ENCODE measurements at places on chromosomes 7 and 10.

- no peak for DNase-seq
Measured at GRCh38 chr7:4245866-4246470, 436.1 kb upstream of the FOXK1 start.

DNA sequence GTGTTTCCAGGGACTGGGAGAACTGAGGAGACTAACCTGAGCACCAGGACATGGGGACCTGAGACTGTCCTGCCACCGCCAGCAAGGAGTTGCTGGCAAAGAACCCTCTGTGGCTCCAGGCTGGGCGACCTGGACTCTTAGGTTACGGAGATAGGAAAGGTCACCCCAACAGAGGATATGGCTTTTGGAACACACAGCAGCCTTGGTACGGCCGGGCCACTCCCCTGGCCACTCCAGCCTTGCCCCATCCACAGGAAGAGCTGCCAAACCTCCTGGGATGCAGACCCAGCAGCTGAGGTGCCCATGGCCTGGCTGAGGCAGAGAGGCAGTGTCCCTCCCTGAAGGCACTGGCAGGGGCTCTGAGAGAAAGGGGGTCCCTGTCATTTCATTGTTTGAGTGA is 137.8 kb downstream of the OAT start:
- DNase-seq, result no peak

- DNase-seq, result no peak
Measured at GRCh38 chr10:99435986-99436638, 5.7 kb upstream of the GOT1 start.

DNA sequence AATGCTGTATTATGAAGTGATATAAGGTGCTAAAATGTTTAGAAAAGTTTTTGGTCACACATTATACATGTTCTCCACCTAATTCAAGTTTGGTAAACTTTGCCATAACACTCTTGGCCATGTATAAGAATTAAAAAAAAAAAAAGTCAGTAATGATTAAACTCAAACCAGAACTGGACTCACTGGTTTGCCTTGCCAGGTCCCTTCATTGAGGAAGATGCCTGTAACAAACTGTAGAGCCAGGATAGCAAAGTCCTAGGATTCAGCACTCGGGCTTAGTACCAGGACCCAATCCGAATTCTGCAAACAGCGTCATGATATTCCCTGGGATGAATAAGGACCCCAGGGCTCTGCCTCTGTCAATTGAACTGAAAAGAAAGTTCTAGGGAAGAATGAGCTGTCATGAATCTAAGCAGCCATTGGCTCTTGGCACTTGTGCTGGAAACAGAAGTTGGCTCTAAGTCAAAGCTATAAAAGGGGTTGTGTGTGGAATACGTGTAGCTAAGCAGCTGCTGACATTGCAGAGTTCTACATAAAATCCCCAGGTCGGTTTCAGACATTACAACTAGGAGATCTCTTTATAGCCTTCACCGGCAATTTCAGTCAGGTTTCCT is 216.9 kb downstream of the C7orf25 start:
- no peak for DNase-seq

GRCh38 chr7:23532490-23533237 is 883 bp upstream of the TRA2A start:
- DNase-seq, result no peak

- DNase-seq, result no peak
Measured at GRCh38 chr10:103086261-103086660, 106.8 kb downstream of the NT5C2 start.

- DNase-seq, result no peak
Measured at GRCh38 chr7:148670807-148671206, 27.9 kb upstream of the CUL1 start.

- no peak for DNase-seq
Measured at GRCh38 chr10:106395041-106395749, 769.3 kb downstream of the SORCS1 start.

DNA sequence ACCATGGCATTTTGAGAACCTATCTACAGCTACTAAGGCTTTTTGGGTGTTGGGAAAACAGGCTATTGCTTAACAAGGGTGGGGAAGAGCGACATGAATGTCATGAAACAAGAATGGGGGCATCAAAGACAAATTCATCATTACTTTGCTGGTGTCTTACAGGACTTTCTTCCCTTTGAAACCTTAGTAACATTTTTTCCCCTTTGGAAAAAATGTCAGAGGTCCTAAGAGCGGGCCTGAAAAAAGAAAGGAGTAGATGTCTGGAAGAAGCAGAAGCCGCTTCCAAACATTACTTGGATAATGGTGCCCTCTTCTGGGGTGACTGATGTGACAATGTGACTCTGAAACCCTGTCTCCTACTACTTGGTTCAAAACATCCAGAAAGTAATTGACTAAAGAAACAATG is 3.8 kb upstream of the DDX50 start:
- peak; percentile 21 for DNase-seq

- no peak for DNase-seq
Measured at GRCh38 chr10:128070161-128070560, 56.1 kb downstream of the MKI67 start.

DNA sequence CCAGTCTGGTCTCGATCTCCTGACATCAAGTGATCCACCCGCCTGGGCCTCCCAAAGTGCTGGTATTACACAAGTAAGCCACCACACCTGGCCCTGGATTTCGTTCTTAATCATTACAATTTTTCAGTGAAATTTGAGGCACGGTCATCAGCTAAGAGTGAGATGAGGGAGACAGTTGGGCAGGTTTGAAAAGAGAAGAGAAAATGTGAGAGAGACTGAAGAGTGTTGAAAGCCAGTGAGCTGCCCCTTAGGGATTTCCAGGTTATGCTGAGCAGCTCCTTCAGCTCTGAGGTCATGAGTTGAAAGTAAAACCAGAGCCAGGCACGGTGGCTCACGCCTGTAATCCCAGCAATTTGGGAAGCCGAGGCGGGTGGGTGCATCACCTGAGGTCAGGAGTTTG is 5.9 kb upstream of the UPF2 start:
- no peak for DNase-seq

- no peak for DNase-seq
Measured at GRCh38 chr7:130942211-130942964, 208.4 kb upstream of the KLF14 start.

DNA sequence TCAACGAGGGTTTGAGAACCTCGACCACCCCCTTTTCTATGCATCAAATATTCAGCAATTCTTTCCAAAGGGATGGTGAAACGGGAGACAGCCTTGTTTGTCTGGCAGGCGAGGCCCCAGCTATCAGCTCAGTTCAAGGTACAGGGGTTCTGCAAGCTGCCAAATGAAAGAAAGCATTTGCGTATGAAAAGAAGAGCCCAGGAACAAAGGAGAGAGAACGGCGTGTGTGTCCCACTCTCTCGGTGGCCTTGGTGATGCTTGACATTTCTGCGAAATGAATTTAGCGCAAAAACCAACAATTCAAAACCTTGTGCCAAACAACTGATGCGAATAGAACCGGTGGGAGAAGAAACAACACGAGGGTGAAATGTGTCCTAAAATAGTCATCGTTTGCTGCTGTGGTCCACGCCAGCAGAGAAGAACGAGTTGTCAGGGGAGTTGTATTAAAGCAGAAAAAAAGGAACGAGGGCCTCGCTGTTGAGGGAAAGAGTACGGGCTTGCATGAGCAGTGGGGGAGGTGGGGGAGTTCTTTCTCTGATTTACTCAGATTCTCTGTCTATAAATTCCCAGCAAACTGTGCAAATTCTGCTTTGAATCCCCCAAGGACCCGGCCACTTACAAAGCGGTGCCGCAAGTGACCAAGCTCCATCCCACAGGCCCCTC is 97.7 kb downstream of the TMEM130 start:
- no peak for DNase-seq

GRCh38 chr7:147304376-147304775 is 1187.8 kb downstream of the CNTNAP2 start:
- DNase-seq, result no peak

DNA sequence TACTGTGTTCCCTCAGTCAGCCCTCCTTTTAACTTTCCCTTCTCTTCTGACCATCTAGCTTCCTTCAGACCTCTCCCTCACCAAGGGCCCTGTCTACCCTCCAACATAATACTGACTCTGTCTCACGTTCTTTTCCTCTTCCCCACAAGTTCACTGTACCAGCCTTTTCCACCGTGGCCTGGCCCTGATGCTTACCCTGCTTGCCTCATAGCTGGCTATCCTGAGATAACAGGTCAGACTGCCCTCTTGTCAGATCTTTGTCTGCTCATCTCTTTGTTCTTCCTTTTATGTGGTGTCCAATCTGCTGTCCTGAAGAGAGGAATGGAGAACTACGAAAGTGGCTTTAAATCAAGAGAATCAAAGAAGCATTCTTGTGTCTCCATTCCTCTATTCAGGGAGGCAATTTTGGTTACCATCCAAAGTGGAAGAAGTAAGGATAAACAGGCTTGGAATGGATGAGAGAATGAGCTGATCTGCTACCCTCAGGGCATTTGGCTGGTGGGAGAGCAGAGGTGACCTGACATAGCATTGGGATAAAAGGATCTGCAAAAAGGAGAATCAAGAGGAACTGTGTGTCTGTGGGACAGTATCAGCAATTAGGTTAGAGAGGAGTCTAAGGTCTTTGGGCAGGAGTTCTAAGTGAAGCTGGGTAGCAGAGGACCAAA is 8.1 kb downstream of the BTAF1 start:
- DNase-seq, result no peak

DNA sequence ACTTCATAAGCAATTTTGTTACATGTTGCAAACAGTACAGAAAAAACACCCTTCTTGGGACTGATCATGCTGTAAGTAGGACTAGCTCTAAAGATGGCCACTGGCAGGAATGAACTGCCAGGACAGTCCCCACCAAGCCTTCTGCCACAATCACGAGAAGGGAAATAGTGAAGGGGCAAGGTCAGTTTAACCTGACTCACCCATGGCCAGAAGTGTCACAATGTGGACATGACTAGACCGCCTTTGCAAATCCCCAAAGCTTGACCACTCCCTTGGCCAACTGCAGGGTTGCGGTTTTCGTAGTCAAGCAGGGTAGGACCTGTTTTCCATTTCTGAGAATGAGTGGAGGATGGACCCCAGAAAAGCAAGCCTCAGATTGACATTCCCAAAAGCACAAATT is 19.4 kb upstream of the FRAT2 start:
- DNase-seq, result no peak

GRCh38 chr10:117472872-117473271 is 69.7 kb upstream of the EMX2 start:
- DNase-seq, result no peak

DNA sequence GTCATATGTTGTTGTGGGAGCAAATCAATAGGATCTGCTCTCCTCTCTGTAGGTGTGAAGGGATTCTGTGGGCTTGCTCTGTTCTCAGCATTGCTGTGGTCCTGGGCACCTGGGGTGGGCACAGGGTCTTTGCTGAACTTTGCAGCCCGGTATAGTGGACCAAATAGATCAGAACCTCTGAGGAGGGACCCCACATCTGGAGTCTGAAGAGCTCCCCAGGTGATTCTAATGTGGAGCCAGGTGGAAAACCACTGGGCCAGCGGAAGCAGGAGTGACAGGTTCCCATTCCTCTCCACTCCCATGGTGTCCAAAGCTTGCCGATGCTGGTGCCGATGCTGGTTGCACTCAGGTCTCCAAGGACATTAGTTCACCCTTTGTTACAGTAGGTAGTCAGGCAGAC is 257.2 kb downstream of the GLRX3 start:
- DNase-seq, result no peak

DNA sequence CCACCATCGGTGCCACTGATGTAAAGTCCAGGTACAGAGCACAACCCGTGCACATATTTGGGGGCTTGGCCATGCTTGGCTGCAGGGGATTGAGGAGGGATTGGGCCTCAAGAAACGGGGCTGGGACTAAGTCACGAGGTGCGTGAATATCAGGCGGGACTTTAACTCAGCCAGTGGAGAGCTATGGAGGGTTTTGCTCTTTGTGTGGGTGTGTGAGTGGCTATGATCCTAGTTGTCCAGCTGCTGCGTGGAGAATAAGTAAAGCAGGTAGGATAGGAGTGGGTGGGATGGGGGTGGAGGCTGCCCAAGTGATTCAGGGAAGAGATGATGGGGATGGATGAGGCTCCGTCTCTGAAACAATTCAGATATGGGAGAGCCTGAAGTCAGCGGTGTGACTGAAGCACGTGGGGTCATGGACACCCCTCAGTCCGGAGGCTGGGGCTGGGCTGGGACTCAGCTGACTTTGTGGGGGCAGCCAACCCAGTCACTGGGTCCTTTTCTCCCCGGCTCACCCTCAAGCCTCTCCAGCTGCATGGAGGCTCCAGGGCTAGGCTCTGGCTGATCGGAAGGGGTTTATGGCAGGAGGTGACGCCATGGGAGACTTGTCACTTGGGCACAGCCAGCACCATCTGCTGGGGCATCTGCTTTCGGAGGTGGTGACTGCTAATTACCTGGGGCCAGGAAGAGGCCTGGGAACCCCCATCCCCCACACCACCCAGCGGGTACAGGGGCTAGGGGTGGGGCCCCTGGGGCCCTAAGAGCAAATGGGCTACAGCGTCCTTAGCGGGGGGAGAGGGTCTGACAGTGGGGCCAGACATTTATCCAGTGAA is 1.7 kb upstream of the LFNG start:
- no peak for DNase-seq

GRCh38 chr7:42222891-42223290 is 14.1 kb downstream of the GLI3 start:
- no peak for DNase-seq

- no peak for DNase-seq
Measured at GRCh38 chr7:75048435-75049379, 24.9 kb downstream of the RCC1L start.

GRCh38 chr7:92833766-92834506 is 2.4 kb downstream of the CDK6 start:
- DNase-seq, result peak; percentile 68

DNA sequence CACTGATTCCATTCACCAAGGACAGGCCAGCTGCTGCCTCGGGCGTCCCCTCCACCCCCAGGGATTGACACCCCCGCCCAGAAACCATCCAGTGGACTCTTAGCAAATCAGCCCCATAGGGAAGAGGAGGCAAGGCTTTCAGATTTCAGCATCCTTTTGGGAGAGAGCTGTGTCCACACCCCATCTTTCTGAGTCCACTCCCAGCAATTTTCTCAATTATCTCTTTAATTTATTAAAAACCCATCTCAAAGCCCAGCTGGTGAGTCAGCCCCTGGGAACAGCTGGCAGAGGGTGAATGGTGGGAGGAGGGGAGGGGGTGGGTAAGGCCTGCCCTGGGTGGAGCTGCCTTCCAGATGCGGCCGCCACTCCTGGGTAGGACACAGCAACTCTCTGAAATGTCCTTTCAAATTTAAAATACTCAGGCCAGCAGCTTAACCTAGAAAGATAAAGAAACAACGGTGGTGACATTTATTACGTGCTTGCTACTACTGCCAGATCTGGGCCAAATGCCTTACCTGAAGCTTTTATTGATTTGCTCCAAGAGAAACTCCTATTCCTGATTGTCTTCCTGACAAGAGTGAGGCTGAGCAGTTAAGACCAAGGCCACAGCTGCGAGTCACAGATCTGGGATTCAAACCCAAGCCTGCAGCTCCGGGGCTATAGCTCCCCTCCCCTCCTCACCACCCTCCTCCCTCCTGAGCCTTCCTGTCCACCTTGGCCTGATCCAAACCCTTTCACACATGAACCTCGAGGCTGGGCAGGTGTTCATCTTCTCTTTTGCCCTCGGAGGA is 120.4 kb downstream of the RGS10 start:
- no peak for DNase-seq

GRCh38 chr10:69213591-69214311 is 6.4 kb upstream of the HKDC1 start:
- DNase-seq, result no peak

- DNase-seq, result no peak
Measured at GRCh38 chr7:148238761-148239325, 351.7 kb upstream of the C7orf33 start.

- no peak for DNase-seq
Measured at GRCh38 chr10:72375585-72375984, 20.9 kb upstream of the DNAJB12 start.
